HAP-1 (cell line): ENCODE measurements at places on chromosomes 5 and 9.

DNA sequence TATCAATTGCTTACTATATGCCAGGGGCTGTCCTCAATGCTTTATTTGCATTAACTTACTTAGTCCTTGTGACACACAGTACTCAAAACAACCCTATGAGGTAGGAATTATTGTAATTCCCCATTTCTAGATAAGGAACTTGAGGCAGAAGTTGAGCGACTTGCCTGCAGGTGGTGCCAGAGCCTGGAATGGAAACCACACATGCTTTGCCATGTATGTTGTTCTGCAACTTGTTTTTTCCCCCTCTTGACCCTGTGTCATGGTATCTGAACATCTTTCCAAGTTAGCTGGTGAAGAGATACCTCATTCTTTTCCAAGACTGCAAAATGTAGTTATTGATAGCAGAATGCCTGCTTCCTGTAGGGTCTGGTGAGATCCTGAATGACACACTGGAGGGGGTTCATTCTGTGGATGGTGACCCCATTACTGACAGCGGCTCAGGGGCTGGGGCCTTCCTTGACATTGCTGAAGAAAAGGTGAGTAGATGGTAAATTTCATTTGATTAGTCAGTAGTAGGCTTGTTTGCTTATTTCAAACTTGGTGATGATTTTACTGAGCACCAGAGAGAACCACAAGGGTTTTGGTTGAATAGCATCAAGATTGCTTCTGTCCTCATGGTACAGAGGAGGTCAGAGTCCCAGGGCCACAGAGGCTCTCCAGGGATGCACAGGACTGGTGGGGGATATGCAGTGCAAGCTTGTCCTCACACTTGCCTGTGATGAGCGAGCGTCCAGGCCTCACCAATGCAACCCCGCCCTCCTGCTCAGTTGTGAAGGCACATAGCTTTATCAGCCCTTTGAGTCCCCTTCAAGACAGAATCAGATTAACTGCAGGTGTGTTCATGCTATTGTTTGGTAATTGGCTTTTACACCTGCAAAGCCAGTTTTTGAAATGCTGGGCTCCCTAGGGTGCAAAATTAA, 57.0 kb downstream of the COL15A1 start:
- peak; percentile 43 for DNase-seq

DNA sequence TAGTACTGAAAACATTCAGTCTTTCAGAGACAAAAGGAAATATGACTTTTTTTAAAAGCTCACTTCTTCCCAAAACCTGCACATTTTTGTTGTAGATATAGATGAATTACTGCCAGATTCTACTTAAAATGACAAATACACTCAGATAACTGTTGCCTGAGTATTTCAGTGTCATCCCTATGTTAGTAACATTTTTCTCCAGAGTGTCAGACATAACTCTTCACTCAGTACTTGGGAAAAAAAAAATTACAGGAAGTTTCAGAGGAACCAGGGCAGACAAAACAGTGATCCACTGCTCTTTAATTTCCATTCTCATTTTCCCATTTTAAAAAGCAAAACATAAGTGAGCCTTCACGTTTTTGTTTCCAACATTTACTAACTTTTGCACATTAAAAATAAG, 79.3 kb upstream of the ITGA1 start:
- no peak for DNase-seq

- DNase-seq = no peak
Measured at GRCh38 chr9:7901621-7902020, 102.0 kb upstream of the DMAC1 start.

GRCh38 chr9:84278130-84278529, 62.4 kb downstream of the SLC28A3 start:
- no peak for DNase-seq

- DNase-seq = peak; percentile 52
Measured at GRCh38 chr9:131708226-131709002, 31.5 kb downstream of the RAPGEF1 start.

DNA sequence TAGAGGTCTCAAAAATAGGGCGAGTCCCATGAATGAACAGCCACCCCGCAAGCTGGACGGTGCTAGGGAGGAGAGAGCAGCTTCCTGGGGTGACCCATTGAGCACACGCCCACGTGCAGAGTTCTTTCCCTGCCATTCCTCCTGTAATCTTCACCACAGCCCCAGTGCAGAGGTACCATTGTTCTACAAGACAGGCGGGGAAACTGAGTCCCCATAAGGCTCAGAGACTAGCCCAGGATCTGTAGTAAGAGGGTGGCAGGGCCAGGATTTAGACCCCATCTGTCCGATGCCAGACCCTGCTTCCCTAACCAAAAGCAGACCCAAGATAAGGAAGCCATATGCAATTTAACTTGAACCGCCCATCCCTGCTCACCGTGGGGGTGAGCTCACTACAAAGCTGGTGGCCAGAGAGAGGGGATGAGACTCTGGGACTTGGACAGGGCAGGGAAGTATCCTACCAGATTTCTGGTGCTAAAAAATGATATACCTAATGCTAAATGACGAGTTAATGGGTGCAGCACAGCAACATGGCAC, 36.7 kb upstream of the ORM1 start:
- DNase-seq = no peak

- DNase-seq = no peak
Measured at GRCh38 chr5:89097103-89097502, 214.1 kb upstream of the MEF2C start.

DNA sequence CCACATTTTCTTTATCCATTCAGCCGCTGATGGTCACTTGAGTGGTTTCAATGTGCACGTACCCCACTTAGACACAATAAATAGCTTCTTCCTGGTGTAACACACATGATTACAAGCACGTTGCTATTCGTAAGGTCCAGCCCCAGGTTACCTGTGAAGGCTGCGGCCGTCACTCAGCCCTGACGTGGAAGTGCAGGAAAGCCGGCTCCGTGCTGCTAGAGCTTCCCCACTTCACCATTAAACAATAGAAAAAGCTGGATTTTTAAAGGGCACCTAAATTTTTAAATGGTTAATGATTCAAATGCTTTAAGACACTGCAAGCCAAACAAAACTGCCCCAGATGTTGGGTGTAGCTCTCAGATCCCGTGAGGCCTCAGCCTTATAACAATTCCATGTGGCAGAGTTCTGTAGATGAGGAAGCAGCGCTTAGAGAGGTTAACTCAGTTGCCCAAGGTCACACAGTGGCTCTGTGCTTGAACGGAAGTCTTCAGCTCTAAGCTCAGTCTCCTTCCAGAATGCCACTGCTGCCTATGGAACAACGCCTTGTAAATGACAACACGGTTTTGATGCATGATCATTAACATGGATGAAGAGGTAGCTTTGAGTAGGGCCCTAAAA, 125.7 kb downstream of the COL23A1 start:
- DNase-seq = no peak

DNA sequence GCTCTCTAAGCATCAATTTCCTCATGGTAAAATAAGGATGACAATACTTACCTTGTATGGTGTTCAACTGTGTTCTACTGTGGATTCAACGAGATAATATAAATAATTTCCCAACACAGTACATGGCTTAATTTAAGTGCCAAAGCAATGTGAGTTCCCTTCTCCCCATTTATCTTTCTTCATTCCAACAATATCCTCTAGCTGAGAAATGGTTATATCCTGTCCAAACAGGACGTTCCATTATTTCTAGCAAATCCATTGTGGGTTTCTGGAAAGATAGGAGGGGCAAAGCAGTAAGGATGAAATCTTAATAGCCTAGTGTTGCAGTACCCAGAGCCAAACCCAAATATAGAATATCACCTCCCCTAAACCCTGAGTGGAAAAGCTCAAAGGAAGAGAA, 22.0 kb downstream of the ABCA1 start:
- no peak for DNase-seq

DNA sequence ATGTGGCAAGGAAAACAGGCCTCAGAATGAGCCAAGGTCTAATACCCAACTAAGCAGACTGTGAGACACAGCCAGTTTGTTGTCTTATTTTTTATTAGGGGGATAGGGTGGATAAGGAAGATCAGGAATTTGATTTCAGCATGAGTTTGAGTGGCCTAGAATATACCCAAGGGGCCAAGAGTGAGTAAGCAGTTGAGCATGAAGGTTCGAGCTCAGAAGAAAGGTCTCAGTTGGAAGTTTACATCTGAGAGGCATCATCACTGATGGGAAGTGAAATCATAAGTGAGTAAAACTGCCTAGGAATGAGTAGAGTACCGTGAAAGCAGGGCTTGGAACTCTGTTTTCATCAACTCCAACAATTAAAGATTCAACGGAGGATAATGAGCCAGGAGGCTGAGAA, 12.6 kb downstream of the PSMD5 start:
- no peak for DNase-seq

DNA sequence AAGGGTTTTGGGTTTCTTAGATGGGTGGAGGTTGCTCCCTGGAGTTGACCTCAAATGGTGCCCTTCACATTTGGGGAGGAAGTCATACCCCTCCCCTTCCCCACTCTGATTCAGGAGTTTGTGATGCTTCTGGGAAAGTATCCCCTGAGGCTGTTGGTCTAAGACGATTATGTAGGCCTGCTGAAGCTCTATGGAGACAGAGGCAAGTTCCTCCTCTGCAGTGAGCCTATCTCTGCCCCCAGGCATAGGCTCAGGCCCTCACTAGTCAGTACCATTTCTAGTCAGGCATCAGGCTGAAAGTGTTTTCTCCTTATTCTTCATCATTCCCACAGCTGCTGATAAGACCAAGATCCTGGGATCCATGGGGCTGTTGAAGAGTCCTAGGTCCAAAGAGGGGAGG, 271.6 kb upstream of the NUDT12 start:
- no peak for DNase-seq

- no peak for DNase-seq
Measured at GRCh38 chr9:119458068-119458467, 88.8 kb upstream of the BRINP1 start.

GRCh38 chr5:76809141-76809540, 9.7 kb upstream of the F2RL1 start:
- DNase-seq = no peak

DNA sequence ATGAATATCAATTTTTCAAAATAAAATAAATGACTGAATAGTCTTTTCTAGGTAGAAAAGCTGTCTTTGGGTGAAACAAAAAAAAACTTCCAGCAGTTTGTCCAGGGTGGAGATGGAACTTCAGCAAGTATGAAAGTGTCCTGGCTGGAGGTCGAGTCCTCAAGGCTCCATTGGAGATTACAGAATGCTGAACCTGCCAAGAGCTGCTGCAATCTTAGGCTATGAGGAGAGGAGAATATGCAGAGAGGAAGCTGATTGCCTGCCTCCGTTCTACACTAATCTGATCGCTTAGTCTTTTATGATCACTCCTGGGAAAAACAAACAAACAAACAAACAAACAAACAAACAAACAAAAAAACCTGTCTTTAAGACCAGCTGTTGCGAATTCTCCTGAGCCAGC, 50.6 kb downstream of the NREP start:
- DNase-seq = no peak

GRCh38 chr9:123776708-123777537, 153.0 kb downstream of the DENND1A start:
- peak; percentile 82 for DNase-seq

DNA sequence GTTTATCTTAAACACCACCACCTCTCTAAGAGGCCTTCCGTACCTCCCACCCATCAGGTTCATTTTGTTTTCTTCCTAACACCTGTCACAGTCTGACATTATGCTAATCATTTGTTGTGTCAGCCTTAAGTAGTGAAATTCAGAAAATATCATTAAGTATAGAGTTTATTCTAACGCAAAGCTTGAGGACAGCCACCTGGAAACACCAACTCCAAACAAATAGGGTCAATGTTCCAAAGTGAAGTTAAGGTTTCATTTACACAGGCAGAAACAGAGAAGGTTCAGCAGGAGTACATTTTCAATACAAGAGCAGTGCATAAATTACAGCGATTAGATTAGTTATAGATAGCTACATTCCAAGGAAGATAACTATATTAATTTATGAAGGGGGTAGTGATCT, 1.3 kb upstream of the SMC5 start:
- no peak for DNase-seq

DNA sequence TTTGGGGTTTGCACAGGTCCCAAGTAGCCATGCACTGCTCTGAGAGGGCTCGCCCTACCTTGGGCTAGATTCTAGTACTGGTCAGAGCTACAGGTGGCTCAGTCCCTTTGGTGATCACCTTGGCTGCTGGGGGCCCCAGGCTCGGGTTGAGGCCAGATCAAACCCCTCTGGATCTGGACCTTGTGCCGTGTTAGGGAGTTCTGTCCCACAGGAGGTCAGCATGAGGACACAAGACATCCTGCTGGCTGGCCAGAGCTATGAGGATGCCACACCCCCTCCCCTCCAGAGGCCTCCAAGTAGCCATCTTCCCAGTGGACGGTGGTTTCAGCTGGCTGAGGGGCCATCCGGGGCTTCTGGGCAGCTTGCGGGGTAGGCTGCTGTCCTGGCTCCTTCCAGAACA, 10.6 kb downstream of the CDK20 start:
- no peak for DNase-seq

DNA sequence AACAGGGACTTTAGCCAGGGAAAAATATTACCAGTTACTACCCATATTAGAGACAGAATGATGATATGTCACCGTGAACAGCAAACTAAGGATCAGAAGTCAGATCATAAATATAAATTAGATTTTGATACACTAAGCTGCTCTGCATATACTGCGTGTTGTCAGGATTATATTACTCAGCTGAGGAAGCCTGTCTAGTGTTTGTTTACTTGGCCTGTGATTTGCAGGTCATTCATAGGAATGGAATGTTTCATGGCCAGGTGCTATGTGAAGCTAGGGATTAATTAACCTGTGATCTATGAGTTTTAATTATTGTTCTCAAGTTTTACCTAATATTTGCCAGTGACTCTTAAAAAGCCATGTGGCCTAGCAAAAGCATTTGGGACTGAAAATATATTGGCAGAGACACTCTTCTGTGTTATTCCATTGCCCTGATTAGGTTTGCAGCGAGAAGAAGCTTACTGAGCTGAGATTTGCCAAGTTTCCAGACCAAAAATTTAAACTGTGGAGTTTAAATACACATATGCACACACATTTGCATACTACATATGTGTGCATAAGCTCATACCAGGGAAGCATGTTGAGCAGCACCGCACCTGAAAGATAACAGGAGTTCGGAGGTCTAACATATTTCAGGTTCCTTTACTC, 496.3 kb upstream of the GRIA1 start:
- no peak for DNase-seq

GRCh38 chr5:126419102-126419501, 4.1 kb upstream of the GRAMD2B start:
- no peak for DNase-seq
